ENCODE measurements at places on chromosomes 2 and 18. TPM values are rescaled to one million over a fixed set of nuclear protein-coding genes. Genes with fewer than 3 reads are reported as not detected.

- DNase-seq = no peak
Measured at GRCh38 chr2:161969159-161969558, 104.9 kb downstream of the DPP4 start.

GRCh38 chr2:25234738-25235137, 66.4 kb upstream of the POMC start:
- no peak for DNase-seq

GRCh38 chr2:160167089-160167740, 32.9 kb downstream of the ITGB6 start:
- DNase-seq = no peak

GAD1 gene
- 0.95 TPM for polyA plus RNA-seq

GRCh38 chr2:15527074-15527739, 33.9 kb downstream of the NBAS start:
- no peak for DNase-seq

DNA sequence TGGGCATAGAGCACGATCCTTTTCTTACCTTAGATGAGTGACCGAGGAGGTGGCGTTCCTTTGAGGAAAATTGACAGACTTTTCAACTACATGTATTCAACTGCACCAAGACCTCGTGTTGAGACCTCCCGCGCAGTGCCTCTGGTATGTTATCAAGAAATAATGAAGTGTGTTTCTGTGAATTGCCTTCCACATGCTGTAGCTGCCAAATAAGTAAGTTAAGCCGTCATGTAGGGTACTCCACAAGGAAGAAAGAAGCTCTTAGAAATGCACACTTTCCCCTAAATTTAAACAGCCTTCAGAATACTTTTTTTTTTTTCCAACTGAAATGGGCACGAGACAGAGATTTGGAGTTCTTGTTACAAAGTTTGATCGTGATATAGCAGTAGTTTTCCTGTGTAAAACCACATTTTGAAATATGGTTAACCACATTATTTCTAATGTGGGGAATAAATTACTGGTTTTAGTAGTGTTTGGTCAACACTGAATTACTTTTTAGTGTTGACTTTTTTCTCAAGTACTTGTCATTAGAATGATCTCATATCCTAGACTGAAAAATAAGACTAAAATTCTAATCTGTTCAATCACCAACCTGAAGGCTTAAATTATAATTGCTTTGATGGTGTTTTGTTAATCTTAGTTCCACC, 30.5 kb downstream of the PDK1 start:
- peak; percentile 57 for DNase-seq

DNA sequence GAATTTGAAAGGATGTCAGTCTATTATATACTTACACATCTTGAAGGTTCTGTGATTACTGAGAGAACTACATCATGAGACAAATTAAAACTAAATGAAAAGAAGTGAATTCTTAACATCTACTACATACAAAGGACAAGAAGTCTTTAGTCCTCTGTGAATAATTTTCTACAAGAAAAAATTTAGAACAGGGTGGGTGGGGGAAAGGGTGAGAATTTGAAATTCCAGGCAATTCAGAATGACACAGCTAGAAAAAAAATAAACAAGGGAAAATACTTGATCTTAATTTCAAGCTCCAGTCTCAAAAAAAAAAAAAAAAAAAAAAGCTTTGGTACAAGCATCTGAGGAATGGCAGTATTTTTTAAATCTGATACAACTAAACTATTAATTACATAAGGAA, 15.5 kb downstream of the CUL3 start:
- no peak for DNase-seq

ABHD1 gene
- polyA plus RNA-seq = 1.8 TPM

- DNase-seq = no peak
Measured at GRCh38 chr18:75170916-75171315, 38.0 kb downstream of the PTGR3 start.

- peak; percentile 59 for DNase-seq
Measured at GRCh38 chr2:150431561-150432311, 55.7 kb downstream of the RND3 start.

DNA sequence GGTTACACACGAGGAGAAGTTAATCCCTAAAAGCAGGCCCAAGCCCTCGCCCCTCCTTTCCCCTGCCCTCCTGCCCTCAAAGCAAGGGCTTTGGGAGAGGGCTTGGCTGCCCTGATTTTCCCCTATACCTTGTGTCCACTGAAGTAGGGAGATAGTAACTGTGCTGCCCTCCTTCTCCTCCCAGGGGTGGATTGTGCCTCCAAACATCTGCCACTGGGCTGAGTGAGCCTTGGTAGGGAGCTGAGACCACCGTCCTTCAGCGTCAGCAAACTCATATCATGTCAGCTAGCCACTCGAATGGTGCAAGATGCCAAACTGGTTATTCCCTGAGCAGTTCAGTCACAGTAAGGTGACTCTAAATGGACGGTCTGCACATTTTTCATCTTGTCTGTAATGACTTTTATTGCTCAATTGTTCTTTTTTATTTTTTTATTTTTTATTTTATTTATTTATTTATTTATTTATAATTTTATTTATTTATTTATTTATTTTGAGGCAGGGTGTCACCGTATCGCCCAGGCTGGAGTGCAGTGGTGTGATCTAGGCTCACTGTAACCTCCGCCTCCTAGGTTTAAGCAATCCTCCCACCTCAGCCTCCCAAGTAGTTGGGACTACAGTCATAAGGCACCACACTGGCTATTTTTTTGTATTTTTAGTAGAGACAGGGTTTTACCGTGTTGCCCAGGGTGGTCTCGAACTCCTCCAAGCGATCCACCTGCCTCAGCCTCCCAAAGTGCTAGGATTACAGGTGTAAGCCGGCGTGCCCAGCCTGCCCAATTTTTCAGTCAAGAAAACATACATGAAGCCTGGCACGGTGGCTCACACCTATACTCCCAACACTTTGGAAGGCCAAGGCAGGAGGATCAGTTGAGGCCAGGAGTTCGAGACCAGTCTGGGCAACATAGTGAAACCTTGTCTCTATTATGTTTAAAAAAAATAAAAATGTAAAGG, 8.7 kb downstream of the PCBP1 start:
- DNase-seq = no peak

DNA sequence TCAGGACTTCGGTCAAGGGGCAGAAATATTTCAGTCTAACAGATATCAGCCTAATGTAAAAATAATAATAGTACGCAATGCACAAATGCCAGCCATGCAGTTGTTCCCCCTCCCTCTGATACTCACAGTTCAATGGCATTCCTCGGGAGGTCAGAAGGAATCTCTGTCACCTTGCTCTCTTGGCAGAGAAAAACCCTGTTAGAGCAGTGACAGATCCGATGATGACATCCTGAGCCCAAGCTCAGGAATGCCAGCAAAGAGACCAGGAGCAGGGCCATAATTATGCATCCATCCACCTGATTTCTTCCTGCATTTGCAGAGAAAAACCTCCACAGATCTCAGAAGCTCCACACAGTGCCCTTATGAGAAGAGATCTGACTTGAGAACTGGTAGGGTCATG, at the start of gene FSHR:
TSS of gene FSHR (minus strand) at position 376 of the 400 bp plus-strand sequence. CDS start at position 278, 98 bp downstream.
- no peak for DNase-seq

FAM117B gene
- polyA plus RNA-seq = 18.8 TPM

GRCh38 chr2:237059155-237059875, 26.4 kb upstream of the COPS8 start:
- no peak for DNase-seq

MARCHF4 gene
- 0.36 TPM for polyA plus RNA-seq

NT5DC4 gene
- polyA plus RNA-seq = not detected

RPL37A gene
- polyA plus RNA-seq = 3,642 TPM

MRPL19 gene
- 48.9 TPM for polyA plus RNA-seq

DNA sequence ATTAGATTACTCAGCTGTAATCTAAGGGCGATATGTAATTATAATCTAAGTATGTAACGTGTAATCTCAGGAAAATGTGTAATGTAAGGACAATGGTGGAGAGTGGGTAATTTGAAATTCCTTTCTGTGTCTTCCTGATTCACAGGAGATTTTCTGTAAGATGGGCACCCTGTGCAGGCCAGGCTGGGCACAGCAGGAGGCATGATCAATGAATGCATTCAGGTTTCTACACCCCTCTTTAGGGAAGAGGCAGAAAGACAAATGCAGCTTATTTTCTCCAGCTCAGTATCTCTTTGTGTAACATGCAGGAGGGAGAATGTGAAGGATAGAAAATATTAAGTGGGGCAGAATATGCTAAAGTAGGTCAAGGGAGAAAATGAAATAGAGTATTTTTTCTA, 320.1 kb downstream of the PIK3C3 start:
- no peak for DNase-seq

DNA sequence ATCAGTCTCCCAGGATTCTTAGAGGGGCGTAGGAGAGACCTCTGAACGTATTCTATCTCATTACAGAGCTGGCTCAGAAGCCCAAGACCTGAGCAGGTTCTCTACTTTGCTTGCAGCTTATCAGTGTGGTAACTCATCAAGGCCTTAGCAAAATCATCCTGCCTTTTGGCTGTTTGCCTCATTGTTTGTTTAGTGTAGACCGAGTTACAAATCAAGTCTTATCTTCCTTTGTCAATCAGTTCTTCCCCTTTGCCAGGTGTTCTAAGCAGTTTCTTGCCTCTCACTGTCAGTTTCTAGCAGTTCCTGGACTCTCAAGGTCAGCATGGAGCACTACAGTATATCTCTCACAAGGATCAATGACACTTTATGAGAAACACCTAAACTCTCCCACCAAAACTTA, 30.9 kb upstream of the NAB1 start:
- no peak for DNase-seq

- no peak for DNase-seq
Measured at GRCh38 chr2:12116228-12116750, 369.9 kb downstream of the LPIN1 start.

SCN1A gene
- polyA plus RNA-seq = 2.3 TPM

- DNase-seq = no peak
Measured at GRCh38 chr2:43131890-43132682, 94.3 kb downstream of the ZFP36L2 start.

- DNase-seq = no peak
Measured at GRCh38 chr18:69196336-69196735, 204.4 kb upstream of the DOK6 start.

TUBA4B gene
- polyA plus RNA-seq = 0.34 TPM

DNA sequence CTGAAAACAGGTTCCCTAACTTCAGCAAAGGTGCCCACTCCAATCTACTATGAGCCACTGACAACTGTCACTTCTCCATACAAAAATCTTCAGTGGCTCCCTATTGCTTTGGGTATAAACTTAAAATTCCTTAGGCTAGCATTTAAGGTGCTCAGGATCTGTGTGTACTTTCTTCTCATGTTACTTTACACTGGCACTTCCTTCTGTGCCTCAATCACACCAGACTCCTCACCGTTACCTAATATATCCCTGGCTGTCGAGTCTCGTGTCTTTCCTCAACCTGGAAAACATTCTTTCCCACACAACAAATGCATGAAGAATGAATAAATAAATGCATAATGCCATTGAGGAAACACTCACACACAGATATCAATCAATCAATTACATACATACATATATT, 101.1 kb downstream of the TCF4 start:
- no peak for DNase-seq

GRCh38 chr2:176391148-176391419, 121.8 kb downstream of the MTX2 start:
- DNase-seq = no peak

CCNT2 gene
- polyA plus RNA-seq = 100 TPM

DNA sequence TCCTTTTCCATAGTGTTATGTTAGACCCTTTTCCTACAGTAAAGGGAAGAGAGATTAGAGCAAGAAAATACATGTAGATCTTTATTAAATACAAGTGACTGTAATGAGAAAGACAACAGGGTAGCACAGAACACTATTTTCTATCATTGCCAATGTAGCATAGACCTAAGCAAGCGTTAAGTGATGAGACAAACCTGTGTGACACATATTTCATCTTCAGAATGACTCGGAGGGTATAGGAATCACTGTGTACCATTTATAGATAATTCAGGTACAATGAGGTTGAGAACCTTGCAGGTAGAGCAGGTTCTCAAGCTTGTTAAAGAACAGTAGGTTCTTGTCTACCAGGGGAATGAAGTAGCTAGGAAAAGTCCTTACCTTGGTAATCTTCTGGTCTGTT, 15.9 kb downstream of the PDIA6 start:
- DNase-seq = no peak

GRCh38 chr2:9308186-9308955, 101.8 kb downstream of the ASAP2 start:
- no peak for DNase-seq

CCDC74B gene
- polyA plus RNA-seq = 3.6 TPM

NGEF gene
- 2.9 TPM for polyA plus RNA-seq

GRCh38 chr2:73685764-73686438, 43.7 kb upstream of the NAT8 start:
- DNase-seq = no peak

DNA sequence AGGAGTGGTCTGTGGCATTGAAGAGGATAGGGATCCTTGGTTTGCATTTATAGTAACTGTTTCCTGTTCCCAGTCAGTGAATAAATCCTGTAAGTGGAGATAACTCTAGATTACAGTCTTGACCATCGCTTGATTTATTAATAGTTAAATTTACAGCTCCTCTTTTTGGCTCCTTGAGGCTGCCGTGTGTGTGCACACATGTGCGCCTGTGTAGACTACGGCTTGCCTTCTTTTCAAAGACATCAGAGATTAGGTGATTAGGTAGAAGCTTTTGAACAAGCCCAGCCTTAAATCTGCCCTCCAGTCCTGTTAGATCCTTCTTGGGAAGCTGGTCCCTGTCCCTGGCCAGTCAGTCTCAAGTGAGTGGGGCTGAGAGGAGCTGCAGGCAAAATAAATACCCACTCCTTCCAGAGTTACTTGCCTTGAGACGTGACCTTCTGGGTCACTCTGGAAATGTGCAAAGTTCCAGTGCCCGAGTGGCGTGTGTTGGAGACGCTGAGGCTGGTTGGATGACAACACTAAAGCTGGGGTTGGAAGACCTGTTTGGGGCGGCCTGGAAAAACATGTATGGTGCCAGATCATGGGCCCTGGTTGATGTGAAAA, 32.0 kb downstream of the TCF7L1 start:
- DNase-seq = no peak

- no peak for DNase-seq
Measured at GRCh38 chr2:221541131-221541735, 30.9 kb downstream of the EPHA4 start.

CASP8 gene
- 22.5 TPM for polyA plus RNA-seq

Data from right lung (tissue), 10 donors.